HTR-8/SVneo (cell line): ENCODE measurements at places on chromosomes 3 and 15.

DNA sequence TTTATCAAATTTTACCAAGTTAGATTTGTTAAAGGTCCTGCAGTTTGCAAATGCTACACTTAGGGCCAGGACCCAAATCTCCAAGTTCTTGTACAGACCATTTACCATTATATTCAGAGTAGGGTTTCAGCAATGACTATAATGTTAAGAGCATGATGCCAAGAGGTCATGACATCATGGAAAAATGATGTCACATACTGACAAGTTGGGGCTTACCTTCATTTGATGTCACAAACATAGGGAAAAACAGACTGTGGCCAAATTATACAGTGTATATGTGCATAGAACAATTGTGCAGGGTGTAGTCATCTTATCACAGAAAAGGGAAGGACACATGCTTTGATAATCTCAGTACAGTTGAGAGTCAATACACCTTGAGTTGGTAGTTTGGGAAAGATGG lies 10.1 kb upstream of the THRB start:
- no peak for DNase-seq

DNA sequence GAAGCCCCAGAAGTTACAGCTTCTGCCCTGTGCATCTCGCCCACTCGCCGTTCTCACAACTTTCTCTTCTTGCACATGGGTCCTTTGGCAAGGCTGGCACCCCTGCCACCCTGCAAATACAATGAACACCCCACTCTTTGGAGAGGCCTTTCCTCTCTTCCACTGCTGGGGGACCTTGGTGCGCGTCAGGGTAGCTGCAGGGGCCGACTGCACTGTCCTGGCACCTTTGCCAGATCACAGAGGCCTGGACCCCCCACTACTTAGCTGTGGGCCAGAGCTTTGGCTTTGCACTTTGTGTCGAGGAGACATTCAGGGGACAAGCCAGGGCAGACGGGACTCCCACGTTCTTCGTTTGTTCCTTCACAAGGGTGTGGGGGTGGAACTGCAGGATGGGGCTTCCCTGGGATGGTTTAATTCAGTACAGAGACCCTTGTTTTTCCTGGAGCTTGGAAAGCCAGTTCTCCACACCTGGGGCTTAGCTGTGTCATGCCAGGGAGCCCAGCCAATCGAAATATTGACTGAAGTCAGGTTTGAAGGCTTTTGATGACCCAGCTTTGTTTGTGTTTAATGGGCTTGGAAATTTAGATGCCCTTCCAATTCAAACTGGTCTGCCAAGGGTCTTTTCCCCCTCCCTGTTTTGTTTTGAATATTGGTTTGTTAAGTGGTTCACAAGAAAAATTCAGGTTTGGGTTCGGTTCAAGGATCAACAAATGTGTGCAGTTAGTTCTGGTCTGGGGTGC lies 256.1 kb upstream of the TLE3 start:
- no peak for DNase-seq

DNA sequence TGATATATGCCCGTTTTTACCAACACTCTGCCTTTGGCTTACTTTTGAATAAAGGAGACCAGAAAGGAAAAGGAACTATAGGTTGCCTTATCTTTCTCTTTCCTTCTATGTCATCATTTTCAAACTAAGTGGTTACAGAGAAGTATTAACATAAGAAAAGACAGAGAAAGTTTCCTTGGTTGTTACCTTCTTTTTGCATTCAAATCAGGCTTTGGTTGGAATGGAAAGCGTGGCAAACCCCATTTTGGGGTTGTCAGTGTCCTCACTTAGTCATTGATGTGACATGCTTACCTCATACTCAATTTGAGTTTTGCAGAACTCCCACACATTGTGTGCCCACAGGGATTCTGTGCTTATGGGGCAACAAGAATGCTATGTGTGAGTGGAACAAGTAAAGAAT lies 3.7 kb upstream of the THRB start:
- no peak for DNase-seq

GRCh38 chr3:147813256-147813655 lies 404.1 kb downstream of the ZIC1 start:
- no peak for DNase-seq

GRCh38 chr3:124884474-124885101 lies 2.6 kb downstream of the ITGB5 start:
- no peak for DNase-seq

- no peak for DNase-seq
These were observed 6.3 kb upstream of the RAB5A start for GRCh38 chr3:19940643-19941042.

DNA sequence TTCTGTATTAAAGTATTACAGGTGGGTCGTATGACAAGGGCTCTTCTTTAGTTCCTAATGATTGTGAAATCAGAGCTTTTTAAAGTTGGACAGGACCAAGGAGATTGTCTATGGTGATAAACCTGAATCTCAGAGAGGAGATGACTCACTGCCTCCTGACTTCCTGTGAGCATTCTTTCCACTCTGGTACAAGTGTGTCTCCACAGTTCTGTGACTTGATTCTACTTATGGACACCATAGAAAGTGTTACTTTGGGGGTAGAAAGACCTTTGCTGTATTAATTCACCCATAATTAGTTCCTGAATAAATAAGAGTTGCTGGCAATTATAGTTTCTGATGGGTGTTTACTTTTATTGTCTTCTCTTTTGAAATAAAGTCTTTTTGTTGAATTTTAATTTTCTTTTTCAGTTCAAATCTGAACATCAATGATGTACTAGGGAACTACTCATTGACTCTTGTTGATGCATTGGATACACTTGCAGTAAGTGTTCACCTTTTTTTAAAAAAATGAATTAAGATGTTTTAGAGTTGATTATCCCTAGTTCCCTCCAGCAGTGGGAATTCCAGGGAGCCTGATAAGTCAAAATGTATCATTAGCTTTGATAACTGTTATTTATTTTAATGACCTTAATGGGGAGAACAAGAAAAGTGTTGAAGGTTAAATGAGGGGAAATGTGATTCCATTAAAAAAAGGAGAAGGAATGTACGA lies 7.4 kb downstream of the EDEM1 start:
- DNase-seq = peak; percentile 80
